Glutamatergic neuron (in vitro differentiated cells): ENCODE measurements at places on chromosomes 3 and 15.

- peak; percentile 70 for DNase-seq
Measured at GRCh38 chr15:74277242-74277810, 41.2 kb downstream of the CCDC33 start.

DNA sequence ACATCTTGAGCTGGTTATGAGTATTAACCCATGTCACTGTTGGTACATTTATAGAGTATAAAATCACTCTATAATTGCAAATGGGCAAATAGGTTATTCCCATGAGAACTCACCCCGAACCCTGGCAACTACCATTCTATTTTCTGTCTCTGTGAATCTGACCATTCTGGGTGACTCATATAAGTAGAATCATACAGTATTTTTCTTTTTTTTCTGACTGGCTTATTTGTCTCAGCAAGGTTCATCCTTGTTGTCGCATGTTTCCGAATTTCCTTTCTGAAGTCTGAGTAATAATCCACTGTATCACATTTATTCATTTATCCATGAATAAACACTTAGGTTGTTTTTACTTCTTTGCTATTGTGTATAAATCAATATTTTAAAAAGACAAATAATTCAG lies 59.9 kb upstream of the CHRM5 start:
- no peak for DNase-seq

- DNase-seq: no peak
Measured at GRCh38 chr3:150867434-150867833, 37.8 kb downstream of the MINDY4B start.

GRCh38 chr3:185677146-185677829 lies 91.2 kb downstream of the SENP2 start:
- DNase-seq: no peak

GRCh38 chr3:190094160-190094718 lies 26.5 kb downstream of the P3H2 start:
- no peak for DNase-seq

DNA sequence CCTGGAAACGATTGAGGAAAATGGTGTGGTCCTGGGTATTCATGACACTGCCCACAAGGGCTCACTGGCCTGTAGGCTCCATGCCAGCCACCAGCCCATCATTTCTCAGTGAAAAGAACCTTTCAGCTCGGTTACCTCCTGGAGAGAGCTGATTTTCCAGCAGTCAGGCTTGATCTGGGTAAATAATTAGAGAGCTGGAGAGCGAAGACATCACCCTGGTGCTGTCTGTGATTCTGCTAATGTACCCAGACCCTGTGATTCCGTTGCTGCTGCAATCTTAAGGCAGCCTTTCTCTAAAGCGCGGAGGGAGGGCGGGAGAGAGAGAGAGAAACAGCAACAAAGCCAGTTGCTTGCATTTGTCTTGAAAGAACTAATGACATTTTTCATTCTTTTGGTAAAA lies 221.9 kb upstream of the TOPAZ1 start:
- DNase-seq: no peak

- DNase-seq: no peak
Measured at GRCh38 chr3:188177721-188178120, 23.8 kb downstream of the LPP start.

DNA sequence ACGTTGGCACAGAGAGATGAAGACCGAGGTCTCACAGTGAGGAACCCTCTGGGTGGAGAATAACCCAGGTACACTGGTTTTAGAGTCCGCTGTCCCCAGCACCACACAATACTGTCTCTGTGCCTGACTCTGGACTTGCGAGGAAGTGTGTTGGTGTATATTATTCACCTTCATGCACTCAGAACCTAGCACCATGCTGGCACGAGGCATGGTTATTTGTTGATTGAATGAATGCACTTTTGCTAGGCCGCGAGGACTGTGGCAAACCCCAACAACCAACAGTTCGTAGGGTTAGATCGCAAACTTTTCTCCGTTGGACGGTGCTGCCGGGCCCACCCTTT lies 484 bp upstream of the C3orf52 start:
- DNase-seq: no peak

DNA sequence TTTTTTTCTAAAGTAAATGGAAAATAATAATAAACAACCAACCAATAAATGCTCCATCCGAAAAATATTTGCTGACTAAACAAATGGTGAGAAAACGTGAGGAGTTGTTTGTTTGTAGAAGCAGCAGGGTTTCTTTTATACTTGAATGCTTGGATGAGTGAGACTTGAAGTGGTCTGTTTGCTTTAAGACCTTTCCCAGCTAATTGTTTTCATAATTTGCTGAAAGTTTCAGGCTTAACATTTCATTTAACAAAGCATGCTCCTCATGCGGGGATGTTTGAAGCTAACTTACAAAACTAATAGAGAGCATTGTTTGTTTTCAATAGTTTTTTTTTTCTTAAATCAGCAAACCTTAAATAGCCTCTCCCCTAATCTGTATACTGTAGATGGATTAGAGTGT lies 484.6 kb downstream of the ROBO2 start:
- DNase-seq: no peak

GRCh38 chr3:156059950-156060501 lies 60.4 kb upstream of the KCNAB1 start:
- DNase-seq: no peak

DNA sequence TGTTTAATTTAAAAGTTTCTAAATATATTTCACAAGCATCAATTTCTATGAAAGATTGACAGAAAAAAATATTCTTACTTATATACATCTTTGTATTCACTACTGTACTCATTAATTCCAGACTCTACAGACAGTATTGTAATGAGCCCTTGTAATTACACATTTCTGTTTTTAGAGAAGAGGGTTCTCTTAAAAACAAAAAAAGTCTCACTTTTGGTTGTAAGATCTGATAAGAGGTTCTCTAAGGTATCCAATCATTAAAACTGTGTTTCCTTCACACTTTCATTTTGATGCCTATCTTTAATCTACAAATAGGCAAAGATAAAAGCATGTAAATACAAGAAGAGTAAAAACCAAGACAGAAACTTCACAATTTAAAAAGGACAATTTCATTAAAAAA lies 75.6 kb downstream of the FBXL22 start:
- no peak for DNase-seq

- DNase-seq: no peak
Measured at GRCh38 chr3:58334013-58334321, 1.3 kb downstream of the PXK start.

DNA sequence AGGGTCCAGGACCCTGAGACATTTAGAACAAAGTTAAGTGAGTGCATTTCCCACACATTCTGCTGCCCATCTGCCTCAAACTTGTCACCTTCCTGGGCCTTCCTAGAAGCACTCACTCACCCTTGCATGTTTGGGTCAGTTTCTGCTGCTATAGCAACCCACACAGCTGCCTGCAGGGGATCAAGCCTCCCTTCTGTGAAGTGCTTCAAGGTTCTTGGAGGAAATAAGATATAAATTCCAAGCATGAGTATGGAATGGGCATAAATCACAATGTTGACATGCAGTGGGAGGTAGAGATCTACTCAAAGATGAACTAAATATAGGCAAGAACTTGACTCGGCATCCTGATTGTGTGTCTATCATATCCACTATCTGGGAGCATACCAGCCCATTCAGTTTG lies 140.4 kb downstream of the SLC9A9 start:
- no peak for DNase-seq

GRCh38 chr3:177705976-177706823 lies 508.9 kb upstream of the TBL1XR1 start:
- no peak for DNase-seq
